NK-92 treated with Interleukin-12 subunit alpha and Interleukin-12 subunit beta, amount 100 ng/mL, for 24 hours (cell line): ENCODE measurements at places on chromosomes 11 and 22.

DNA sequence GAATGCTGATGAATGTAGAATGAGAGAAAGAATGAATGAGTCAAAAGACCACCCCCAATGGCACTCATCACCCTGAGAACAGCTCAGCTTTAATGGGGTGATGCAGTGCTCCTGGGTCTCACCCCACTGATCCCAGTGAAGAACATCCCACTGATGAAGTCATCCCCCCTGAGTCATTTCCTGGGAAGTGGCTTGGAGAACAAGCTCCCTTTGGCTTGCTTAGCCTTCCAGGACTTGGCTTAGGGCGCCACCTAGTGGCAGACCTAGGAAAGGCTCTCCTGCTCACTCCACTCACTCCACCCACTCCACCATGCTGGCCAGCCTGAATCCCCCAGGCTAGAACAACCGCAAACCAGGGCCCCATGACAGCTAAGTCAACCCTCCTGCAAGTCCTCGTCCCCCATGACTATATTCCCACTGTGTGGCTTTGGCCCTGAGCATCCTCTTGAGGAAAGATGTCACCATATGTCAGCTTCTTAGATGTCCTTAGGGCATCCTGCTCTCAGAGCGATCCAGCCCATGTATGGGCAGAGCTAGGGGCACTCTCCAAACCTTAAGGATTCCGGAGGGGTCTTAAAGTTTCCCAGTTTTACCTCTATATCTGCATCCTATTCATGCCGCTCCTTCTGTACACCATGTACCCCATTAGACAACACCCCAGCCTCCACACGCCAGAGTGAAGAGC is 17.8 kb upstream of the TMPRSS13 start:
- DNase-seq = peak; percentile 74

- DNase-seq = no peak
These were observed 46.3 kb upstream of the ANO3 start for GRCh38 chr11:26285608-26286007.

DNA sequence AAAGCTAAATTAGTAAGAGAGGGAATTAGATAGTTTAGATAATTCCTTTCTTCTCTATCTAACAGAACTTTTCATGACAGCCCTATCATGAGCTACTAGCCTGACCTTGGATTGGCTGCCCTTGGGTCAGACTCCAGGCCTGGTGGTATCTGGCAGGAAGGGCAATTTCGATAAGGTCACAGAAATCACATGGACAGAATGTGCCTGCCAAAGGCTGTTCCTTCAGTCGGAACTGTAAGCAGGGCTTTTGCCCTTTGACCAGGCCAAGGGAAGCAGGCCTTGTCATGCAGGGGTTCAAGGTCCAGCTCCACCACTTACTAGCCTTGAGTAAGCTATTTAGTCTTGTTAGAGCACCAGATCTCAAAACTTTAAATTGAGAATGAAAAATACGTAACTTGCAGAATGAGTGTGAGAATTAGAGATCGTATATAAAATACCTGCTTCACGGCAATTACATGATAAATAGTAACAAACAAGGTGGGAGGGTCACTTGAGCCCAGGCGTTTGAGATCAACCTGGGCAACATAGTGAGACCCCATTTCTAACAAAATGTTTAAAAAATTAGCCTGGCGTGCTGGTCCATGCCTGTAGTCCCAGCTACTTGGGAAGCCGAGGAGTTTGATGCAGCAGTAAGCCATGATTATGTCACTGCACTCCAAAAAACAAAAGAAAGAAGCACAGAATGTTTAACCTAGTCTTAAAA is 60.8 kb upstream of the SC5D start:
- no peak for DNase-seq

DNA sequence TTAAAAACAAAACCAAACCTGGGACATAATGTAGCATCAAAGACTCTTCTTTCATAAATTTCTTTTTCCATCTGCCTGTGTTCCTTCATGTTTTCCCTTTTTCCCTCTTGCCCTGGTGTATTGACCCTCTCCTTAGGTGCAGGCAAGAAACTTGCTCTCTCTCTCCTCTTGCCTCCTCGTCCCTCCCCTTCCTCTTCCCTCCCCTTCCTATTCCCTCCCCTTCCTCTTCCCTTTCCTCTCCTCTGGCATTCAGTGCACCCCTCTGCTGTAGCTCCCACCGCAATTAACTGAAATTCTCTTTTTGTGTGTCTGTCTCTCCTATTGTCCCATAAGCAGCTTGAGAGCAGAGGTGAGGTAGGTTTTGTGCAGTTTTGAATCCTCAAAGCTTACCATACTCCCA is 49.9 kb downstream of the CSF2RB start:
- no peak for DNase-seq

- DNase-seq = no peak
These were observed 9.5 kb upstream of the ST3GAL4 start for GRCh38 chr11:126345759-126346585.

DNA sequence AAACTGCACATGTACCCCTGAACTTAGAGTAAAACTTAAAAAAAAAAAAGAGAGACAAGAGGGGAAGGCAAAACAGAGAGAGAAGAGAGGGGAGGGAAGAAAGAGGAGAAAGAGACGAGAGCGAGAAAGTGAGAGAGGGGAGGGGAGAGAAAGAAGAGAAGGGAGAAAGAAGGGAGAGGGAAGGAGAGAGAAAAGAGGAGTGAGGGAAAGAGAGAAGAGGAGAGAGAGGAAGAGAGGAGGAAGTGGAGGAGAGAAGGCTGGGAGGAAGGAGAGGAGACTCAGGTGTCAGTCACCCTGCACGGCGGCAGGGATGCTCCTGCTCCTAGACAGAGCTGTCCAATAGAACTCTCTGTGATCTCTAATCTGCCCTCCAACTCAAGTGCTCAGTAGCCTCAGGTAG is 248.3 kb downstream of the MIAT start:
- no peak for DNase-seq
